H9 (cell line): ENCODE measurements at places on chromosomes 12 and 14. TPM values are rescaled to one million over a fixed set of nuclear protein-coding genes. Genes with fewer than 3 reads are reported as not detected.

GLIPR1L2 gene
- total RNA-seq, result 0.09 and 0.35 TPM in 2 replicates

AKAP3 gene
- total RNA-seq, result 1.3 TPM in 2 replicates

INHBE gene
- total RNA-seq, result 9.6 and 10.1 TPM in 2 replicates

KLRB1 gene
- total RNA-seq, result 0.15 TPM in 1 of 2 replicates, not detected in the other

LDHB gene
- 1,343 and 1,353 TPM in 2 replicates for total RNA-seq

PDE3A gene
- total RNA-seq, result 3.0 TPM in 2 replicates

BRI3BP gene
- 10.5 and 11.3 TPM in 2 replicates for total RNA-seq

GRCh38 chr12:61956545-61956944, 303.7 kb upstream of the USP15 start:
- DNase-seq, result no peak

DNA sequence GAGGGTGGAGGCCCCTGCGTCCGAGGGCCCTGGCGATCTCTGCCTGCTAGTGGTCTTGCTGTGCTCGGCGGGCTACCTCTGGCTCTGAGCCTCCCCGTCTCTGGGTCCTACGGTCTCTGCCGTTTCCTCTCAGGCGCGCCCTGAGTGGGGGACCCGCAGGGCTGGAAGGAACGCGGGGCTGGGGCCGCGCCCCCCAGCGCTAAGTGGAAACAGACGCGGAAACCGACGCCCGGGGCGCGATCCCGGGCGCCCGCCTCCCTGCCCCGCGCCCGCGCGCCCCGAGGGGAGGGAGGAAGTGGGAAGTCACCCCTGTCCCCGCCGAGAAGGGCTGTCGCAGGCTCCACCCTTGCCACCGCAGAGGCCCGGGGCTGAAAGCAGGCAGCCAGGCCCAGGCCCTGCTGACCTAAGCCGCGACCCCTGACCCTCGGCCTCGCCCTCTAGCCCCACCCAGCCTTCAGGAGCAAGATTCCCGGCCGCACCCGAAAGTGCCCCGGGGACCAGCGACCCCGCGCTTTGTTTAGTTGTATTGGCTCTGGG, 831 bp downstream of the CRIP1 start:
- DNase-seq, result no peak

DNA sequence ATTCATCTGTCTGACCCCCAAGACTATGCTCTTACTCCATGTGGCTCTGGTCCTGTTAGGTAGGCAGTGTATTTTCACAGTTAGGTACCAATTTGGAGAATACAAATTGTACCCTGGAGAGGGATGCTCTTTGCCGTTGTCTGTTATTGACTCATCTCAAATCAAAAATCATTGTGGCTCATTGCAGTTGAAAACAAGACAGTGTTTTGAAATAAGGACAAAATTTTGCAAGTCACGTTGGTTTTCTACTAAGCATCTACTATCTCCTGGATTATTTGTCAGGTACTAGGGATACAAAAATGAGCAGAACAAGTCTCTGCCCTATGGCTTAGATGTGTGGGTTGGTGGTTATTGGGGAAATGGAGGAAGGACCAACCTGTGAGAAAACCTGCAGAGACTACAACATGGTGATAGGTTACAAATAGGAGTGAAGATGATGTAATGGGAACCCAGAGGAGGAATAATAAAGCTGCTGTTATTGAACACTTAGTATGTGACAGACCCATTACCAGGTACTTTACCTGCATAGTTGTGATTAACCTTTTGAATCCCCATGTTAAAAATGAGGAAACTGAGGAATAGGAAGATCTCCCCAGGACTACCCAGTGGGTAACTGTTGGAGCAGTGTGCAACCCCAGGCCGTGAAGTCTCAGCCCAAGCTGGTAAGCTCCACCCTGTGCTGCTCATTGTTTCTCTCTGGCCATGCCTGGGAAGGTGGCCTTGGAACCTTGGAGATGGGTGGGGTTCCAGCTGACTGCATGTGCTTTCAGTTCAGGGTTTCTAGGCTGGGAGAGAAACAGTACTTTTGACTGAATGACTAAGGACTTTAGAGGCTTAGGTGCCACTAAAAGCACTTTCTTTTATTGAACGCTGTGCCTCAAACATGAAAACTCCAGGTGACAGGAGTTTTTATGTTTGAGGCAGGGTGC, 72.9 kb upstream of the SRSF5 start:
- no peak for DNase-seq

DNA sequence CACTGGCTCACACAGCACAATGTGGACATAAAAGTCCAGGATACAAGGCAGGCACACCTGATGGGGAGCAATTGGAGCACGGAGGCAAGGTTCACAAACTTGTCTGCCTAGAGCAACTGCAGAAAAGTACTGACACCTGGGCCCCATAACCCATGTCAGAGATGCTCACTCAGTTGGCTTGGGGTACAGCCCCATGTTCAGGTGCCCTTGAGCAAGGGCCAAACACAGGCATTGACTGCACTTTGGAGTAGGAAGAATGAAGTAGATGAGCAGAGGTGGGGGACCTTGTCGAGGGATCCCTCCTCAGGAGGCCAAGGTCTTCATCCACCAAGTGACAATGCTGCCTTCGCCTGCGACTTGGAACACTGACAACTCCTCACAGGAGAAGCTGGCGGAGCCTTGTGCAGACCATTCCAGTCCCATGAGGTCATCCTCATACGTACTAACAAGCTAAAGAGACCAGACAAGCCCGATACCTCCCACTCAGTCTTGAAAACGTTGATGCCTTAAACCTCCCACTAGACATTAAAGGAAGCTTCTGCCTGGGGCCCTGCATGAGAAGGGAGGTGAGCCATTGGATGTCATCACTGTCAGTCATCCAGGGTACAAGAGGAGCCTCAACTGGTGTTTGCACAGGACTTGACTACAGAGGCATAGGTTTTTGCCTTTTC, 42.5 kb upstream of the C14orf180 start:
- DNase-seq, result no peak

DNA sequence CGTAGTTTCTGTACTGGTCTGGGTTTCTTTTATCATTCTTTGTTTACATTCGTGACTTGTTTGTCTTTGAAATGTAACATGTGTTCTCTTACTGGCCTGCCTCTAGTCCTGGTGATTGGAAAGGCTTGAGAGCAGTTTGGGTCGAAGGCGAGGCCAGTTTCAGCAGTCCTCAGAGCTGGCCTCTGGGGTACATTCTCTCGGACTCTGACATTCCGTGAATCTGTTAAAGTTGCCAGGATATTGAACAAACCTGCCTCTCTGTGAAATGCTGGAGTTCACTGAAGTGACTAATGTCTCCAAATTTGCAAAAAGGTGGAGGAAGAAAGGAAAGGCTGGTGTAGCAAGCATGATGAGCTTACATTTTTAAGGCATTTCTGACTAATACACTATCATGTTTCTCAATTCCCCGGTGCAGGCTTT, 1.5 kb downstream of the PLEKHA5 start:
- peak; percentile 67 for DNase-seq

GRCh38 chr14:43362586-43362985, 1144.5 kb downstream of the FSCB start:
- DNase-seq, result no peak

DNA sequence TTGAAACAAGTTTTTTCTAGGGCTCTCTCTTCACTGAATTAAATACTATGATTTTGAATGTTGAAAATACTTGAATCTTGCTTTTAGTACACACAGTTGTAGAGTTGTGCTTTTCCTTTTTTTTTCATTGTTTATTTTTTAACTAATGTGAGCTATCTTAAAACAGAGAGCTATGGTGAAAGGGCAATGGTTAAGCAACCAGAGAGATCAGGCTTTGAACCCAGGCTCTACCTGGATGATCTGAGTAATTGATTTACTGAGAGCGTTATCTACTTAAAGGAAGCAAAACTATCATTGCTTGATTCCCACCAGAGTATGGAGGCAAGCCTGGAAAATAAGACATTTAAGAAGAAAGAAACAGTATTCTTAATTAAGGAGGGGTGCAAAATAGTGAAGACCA, 138.6 kb downstream of the DUSP6 start:
- DNase-seq, result no peak

DNA sequence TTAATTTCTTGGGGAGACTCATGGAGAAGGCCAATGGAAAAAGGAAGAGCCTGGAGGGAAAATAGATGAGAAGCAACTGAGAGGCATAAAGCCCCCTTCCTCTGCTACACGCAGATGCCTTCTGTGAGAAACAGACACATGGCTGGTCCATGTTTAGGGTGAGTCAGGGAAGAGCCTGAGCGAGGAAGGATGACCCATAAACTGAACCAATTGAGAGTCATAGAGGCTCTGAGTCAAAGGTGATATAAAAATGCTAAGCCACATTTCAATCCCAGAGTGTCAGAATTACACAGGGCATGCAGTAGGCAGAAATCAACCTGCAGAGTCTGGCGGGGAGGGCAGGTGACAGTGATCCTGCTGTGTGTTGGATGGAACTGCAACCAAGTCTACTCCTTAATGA, 30.1 kb upstream of the NEDD1 start:
- DNase-seq, result no peak

GRCh38 chr14:67432050-67432564, 20.1 kb upstream of the PLEK2 start:
- no peak for DNase-seq

GRCh38 chr14:78088916-78089315, 81.3 kb upstream of the NRXN3 start:
- DNase-seq, result peak; percentile 50

DNA sequence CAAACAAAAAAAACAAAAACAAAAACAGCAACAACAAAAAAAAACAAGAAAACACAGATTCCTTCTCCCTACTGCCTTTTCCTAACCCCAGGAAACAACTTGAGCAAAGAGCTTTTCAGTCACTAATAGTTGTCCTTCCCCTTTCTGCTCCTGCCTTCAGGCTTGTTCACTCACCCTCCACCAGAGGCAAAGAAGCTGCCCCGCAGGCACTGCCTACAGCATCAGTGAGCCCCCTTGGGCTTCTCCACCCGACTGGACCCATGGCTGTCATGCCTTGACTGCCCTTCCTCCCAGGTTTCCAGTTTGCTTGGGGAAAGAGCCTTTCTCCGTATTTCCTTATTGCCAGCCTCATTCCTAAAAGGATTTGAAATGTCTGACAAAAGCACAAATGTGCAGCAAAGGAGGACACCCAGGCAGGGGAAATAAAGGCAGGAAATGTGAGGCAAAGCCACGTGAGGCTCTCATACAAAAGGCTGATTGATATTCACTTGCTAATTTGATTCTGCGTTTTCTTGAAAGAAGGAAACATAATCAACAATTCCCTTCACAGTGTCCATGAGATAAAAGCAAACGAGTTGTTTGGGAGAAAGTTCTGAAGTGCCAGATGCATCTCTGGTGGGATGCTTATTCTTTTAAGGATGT, 85.7 kb downstream of the GPATCH2L start:
- DNase-seq, result no peak

- DNase-seq, result no peak
These were observed 5.4 kb downstream of the ZNF219 start for GRCh38 chr14:21093018-21093417.

- DNase-seq, result no peak
These were observed 661.2 kb downstream of the SLC16A7 start for GRCh38 chr12:60257063-60257462.

- no peak for DNase-seq
These were observed 64.5 kb downstream of the TESC start for GRCh38 chr12:117034701-117035151.

- no peak for DNase-seq
These were observed 27.3 kb downstream of the FRS2 start for GRCh38 chr12:69497308-69498026.

DNA sequence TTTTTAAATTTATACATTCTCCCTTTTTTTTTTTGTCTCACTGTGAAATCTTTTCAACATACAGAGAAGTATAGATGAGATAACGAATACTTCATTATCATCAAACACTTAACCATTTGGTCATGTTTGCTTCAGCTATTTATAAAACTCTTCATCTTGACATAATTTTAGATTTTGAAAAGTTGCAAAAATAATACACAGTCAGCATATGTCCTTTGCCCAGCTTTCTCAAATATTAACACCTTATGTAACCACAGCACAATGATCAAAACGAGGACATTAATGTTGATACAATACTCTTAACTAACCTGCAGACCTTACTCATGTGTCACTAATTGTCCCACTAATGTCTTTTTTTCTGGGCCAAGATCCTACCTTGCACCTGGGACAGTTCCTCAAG, 36.0 kb downstream of the DACT1 start:
- no peak for DNase-seq

DNA sequence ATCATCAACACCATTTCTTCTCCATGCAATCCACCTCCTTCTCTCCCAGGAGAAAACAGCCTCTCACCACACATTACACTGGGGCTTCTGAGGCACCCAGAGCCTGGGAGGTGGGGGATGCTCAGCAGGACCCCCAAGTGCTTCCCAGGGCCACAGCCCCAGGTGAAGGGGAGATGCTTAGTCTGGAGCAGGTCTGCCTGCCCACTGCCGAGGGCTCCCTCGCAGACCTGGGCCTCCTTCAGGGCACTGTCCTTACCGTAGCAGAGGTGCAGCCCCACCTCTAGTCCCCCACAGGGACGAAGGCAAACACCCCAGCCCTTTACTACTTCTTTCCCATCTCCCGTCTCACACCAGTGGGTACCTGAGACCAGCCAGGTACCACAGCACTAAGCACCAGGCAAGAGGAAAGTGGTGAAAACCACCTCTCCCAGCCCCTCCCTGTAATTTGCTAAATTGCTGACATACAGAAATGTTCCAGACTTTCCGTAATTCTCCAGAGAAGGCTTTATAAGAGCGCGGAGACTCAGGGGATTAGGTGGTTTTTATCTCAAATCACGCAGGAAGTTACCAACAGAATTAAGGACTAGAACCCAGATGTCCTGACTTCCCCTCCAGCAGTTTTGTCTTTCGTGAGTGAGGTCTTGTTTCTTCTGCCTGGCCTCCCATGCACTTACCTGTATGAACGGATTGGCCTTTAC, 59.0 kb downstream of the PLEKHG3 start:
- no peak for DNase-seq

DNA sequence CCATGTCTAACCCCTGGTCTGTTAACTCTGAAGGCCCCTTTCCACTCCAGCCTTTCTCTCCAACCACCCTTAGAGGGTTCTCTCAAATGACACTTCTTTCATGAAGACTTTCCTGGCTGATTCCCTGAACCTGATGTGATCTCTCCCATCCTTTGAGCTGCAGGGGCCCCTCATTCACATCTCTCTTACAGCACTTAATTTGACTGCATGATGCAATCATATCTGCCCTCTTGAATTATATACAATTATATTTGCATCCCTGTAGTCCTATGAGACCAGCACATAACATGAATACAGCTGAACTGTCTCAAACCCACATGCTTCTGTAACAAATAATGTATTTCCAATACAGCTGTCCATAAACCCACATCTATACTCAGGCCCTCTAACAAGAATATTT, 56.4 kb downstream of the PPP2R5E start:
- DNase-seq, result no peak

GRCh38 chr12:15931590-15932053, 20.5 kb downstream of the DERA start:
- no peak for DNase-seq
